ENCODE measurements at places on chromosomes 12 and 14.

- ATAC-seq: no peak
Observed at GRCh38 chr12:11412731-11413130, 17.4 kb upstream of the PRB2 start.

DNA sequence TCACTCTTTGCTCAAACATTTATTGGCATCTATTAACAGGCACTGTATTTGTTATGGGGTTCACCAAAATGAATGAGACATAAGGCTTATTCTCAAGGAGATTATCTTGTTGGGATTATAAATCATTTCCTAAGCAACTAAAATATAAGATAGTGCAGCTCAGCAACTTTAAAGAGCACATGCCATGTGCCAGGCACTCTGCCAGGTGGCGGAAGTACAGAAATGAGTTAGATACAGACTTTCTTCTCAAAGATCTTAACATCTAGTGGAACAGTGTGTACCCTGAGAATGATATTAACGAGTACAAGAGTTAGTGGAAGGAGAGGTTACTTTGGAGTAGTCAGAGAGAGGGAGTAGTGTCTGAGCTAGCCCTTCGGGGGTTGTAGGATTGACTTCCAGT lies 28.4 kb upstream of the TOMM20L start:
- no peak for ATAC-seq

- no peak for ATAC-seq
Observed at GRCh38 chr14:53491256-53491883, 338.2 kb upstream of the DDHD1 start.

DNA sequence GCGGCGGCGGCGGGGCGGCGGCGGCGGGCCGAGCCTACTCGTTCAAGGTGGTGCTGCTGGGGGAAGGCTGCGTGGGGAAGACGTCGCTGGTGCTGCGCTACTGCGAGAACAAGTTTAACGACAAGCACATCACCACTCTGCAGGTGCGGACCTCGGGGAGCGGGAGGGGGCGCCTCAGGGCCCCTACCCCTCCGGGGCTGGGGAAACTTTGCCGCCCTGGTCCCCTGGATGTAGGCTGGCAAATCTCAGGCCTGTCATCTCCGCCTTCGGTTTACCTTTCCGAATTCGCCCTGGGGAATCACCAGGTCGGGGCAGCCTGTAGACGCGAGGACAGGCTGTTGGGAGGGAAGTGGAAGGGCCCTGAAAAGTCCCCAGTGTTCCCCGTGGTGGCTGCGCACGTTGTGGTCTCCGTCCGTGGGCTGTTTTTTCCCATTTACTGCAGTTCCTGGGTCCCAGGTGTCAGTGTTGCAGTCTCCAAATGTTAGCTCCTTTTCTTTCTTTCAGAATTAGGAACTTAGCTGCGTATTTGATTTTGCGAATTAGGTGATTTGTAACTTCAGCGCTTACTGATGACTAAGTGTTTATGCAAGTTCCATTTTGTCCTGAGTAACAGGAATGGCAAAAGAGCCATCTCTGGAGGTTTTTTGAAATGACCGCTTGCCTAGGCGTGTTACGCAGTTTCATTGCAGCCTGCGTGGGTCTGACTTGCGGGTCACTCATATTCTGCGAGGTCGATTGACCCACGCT lies 656 bp downstream of the RAB21 start:
- peak; percentile 58 for ATAC-seq

GRCh38 chr12:77337362-77337761 lies 272.0 kb upstream of the E2F7 start:
- ATAC-seq: no peak

DNA sequence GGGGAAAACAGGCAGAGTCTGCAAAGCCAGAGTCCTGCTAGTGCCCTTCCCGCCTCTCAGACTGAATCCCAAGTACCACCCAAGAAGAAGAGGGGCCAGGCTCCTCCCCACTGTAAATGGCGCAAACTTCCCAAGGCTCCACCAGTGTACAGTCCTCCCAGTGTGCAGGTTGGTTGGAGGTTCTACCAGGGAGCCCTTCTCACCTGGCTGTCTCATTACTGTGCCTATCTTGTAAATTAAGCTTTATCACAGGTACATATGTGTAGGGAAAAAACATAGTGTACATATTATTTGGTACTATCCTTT lies 189.7 kb downstream of the FSCB start:
- no peak for ATAC-seq

DNA sequence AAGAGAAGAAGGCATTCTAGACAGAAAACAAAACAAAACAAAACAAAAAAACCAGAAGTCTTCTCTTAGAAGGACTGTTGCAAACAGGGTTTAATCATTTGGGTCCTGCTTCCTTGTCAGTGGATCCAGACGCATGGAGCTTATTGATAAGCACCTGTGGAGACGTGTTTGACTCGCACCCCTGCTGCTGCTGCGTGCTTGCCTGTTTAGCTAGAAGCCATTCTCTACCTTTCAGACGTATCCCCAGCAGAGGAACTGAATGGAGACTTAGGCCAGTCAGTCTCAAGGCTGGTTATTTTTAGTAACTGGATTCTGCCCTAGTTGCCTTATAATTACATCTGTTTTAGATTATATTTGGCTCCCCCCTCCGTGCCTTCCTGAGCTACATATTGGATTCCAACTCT lies 186.1 kb upstream of the EEA1 start:
- ATAC-seq: peak; percentile 44

GRCh38 chr12:95214466-95214865 lies 2.8 kb downstream of the FGD6 start:
- ATAC-seq: no peak

All from gastroesophageal sphincter (tissue), 4 donors.